ENCODE measurements at places on chromosomes 13 and 19.

GRCh38 chr19:2199861-2200623 is 36.1 kb downstream of the PLEKHJ1 start:
- no peaks in the 10 kb centered on the region for H3K4me1 ChIP-seq
- H3K27me3 ChIP-seq = no peaks in the 10 kb centered on the region
- H3K27ac ChIP-seq = no peak overlapping the region
- no peak for DNase-seq

DNA sequence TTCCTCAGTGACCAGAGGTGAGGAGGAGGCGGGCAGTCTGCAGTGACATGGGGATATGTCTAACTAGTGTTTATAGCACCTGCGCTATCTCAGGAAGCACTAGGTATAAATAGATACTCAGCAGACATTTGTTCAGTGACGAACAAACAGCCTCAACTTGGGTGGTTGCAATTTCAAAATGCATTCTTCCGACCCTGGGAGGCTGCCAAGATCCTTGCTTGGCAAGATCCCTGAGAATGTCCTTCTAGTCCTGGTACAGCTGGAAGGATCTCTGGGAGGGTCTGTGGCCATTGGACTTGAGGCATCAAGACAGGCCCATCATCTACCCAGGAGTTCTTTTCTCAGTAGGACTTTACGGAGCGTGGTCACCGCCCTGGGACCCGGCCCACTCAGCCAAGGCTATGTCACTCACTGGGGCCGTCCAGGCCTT is 299.5 kb downstream of the ZNF536 start:
- no peak overlapping the region for H3K27ac ChIP-seq
- H3K4me3 ChIP-seq = no peak overlapping the region
- no peaks in the 10 kb centered on the region for H3K4me1 ChIP-seq
- peaks cover 9% of the 10 kb centered on the region for H3K27me3 ChIP-seq
- no peak for DNase-seq

DNA sequence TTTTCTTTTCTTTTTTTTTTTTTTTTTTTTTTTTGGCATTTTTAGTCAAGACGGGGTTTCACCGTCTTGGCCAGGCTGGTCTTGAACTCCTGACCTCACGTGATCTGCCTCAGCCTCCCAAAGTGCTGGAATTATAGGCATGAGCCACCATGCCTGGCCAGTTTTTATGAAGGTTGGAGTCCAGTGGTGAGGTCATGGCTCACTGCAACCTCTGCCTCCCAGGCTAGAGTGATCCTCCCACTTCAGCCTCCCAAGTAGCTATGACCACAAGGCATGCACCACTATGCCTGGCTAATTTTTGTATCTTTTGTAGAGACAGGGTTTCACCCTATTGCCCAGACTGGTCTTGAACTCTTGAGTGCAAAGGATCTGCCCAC is 4.2 kb downstream of the SNRPA start:
- no peaks in the 10 kb centered on the region for H3K27me3 ChIP-seq
- peak overlapping the region; percentile 13 for H3K4me3 ChIP-seq
- DNase-seq = no peak
- H3K36me3 ChIP-seq = peaks cover 40% of the 10 kb centered on the region

GRCh38 chr19:2636897-2637683 is 65.4 kb downstream of the GNG7 start:
- no peak overlapping the region for H3K27ac ChIP-seq
- peak overlapping the region; percentile 19 for H3K4me3 ChIP-seq
- H3K27me3 ChIP-seq = no peaks in the 10 kb centered on the region
- no peaks in the 10 kb centered on the region for H3K36me3 ChIP-seq

DNA sequence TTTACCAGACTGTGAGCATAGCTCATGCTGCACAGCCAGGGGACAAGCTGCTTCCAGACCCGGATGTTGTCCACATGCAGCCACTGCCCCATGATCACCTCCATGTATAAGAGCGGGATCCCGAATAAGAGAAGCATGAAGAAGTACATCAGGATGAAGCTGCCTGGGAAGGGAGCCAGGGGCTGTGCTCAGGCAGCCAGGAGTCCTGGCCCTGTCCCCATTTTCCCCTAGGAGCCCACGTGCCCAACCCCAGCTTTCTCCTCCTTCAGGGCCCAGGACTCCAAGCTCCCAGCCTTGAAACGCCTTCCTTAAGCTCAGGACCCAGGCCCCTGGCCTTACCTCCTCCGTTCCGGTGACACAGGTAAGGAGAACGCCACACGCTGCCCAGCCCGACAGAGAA is 69.3 kb downstream of the SLC6A16 start:
- no peak overlapping the region for H3K27ac ChIP-seq
- H3K36me3 ChIP-seq = no peaks in the 10 kb centered on the region
- DNase-seq = no peak
- no peaks in the 10 kb centered on the region for H3K4me1 ChIP-seq
- H3K27me3 ChIP-seq = no peaks in the 10 kb centered on the region
- no peak overlapping the region for H3K4me3 ChIP-seq

DNA sequence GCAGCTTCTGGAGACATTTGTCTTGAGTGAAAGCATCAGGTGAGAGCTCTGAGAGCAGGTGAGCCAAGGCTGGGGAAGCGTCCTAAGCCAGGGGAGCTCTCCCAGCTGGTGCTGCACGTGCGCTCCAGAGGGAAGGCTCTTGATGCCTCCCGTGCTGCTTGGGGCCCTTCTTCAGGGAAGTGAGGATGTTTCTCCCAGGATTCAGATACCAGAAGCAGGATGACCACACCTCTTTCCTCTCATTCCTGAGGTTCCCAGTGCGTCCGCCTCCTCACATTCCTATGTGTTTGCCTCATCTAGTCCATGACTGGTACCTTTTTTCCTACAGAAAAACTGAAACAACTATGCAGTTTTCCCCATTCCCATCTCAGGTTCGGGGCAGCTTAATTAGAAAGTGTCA is 231.0 kb upstream of the IRS2 start:
- H3K27ac ChIP-seq = no peak overlapping the region
- no peaks in the 10 kb centered on the region for H3K4me1 ChIP-seq
- H3K36me3 ChIP-seq = no peaks in the 10 kb centered on the region
- no peak for DNase-seq
- H3K4me3 ChIP-seq = no peak overlapping the region
- no peaks in the 10 kb centered on the region for H3K27me3 ChIP-seq

- H3K27ac ChIP-seq = no peak overlapping the region
- no peaks in the 10 kb centered on the region for H3K36me3 ChIP-seq
- H3K27me3 ChIP-seq = no peaks in the 10 kb centered on the region
- H3K4me3 ChIP-seq = no peak overlapping the region
Observed at GRCh38 chr13:58056426-58056825, 424.9 kb downstream of the PCDH17 start.

DNA sequence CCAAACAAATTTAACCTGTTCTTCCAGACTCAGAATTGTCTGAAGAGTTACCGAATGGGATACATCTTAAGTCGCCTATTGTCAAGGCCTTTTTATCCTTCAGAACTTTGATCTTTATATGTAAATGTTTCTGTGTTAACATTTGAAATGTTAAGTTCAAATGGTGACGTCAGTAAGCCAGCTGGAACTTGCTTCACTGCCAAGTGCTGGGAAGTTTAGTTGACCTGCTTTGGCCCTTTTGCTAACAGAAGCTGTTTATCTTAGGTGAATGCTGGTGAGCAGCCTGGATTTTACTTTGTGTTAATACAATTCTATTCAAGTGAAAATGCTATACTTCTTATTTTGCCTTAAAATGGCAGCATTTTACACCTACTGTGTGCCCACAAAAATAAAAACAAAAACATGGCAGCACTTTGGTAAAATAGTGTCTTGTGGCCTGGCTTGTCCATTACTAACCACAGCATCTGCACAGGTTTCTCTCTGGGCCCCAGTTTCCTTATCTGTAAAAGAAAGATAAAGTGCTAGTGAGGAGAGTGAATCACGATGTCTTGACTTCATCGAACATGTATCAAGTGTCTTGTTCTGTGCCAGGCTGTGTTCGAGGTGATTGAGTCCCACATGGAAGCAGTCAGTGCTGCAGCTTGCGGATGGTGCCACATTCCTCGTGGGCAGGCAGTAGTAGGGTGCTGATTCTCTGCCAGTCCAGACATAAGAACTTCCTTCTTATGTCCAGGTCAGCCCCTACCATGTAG is 2.2 kb downstream of the NAXD start:
- no peak overlapping the region for H3K27ac ChIP-seq
- H3K4me3 ChIP-seq = no peak overlapping the region
- no peaks in the 10 kb centered on the region for H3K36me3 ChIP-seq
- DNase-seq = no peak
- peaks cover 8% of the 10 kb centered on the region for H3K4me1 ChIP-seq

DNA sequence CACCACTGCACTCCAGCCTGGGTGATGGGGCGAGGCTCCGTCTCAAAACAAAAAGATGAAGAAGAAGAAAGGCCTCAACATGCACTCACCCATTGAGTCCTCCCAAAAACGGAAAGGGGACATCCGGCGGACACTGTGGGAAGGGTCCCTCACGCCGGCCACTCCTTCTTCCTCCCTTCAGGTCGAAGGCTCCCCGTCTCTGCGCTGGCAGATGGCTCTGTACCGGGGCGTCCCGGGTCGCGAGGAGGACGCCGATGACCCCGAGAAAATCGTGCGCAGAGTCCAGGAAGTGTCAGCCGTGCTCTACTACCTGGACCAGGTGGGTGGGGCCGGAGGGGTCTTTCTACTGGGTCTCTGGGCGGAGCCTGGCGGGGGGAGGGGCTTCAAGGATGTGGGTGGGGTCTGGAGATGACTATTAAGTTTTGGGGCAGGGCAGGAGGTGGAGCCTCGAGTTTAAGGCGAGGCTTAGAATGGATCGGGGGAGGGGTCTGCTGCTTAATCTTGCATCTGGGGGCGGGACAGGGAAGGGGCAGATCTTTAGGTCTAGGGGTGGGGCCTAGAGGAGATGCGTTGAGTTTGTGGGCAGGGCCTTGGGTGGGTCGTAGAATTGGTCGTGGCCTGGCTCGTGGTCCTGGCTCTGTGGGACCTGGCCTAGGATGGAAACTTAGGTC is 90.2 kb downstream of the MAP4K1 start:
- H3K27ac ChIP-seq = no peak overlapping the region
- H3K36me3 ChIP-seq = no peaks in the 10 kb centered on the region
- DNase-seq = no peak
- no peak overlapping the region for H3K4me3 ChIP-seq
- H3K4me1 ChIP-seq = no peaks in the 10 kb centered on the region

GRCh38 chr19:57946316-57946715 is 1.2 kb downstream of the ZNF256 start:
- peaks cover 29% of the 10 kb centered on the region for H3K36me3 ChIP-seq
- peak overlapping the region; percentile 86 for H3K4me3 ChIP-seq
- no peak overlapping the region for H3K27ac ChIP-seq
- H3K4me1 ChIP-seq = no peaks in the 10 kb centered on the region
- H3K27me3 ChIP-seq = no peaks in the 10 kb centered on the region

GRCh38 chr13:113592571-113592970 is 8.0 kb downstream of the TFDP1 start:
- no peak overlapping the region for H3K27ac ChIP-seq
- no peaks in the 10 kb centered on the region for H3K27me3 ChIP-seq
- H3K4me1 ChIP-seq = no peaks in the 10 kb centered on the region
- no peak overlapping the region for H3K4me3 ChIP-seq
- DNase-seq = no peak

DNA sequence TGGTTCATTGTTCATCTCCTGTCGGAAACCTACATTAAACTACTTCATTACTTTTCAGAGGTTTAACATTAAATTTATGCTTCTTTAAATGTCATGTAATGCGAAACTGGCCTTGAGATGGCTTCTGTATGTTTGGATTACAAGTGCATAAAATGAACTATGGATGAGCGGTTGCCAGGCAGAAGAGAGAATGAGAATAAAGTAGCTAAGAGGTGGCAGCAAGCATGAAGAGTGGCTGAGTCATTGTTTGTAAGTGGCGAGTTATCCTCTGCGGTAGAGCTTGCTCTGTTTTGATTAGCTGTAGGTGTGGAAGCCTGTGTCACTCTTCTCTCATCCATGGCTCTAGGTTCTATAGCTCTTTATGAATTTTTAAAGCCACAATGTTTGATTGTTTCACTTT is 1139.6 kb upstream of the PCDH9 start:
- no peaks in the 10 kb centered on the region for H3K27me3 ChIP-seq
- no peak for DNase-seq
- no peak overlapping the region for H3K27ac ChIP-seq
- H3K36me3 ChIP-seq = no peaks in the 10 kb centered on the region
- no peak overlapping the region for H3K4me3 ChIP-seq

All from effector memory CD4-positive, alpha-beta T cell (primary cell).